ENCODE measurements at places on chromosomes 1 and 21.

GRCh38 chr1:26822737-26823395 is 3.6 kb upstream of the ZDHHC18 start:
- no peak for DNase-seq

DNA sequence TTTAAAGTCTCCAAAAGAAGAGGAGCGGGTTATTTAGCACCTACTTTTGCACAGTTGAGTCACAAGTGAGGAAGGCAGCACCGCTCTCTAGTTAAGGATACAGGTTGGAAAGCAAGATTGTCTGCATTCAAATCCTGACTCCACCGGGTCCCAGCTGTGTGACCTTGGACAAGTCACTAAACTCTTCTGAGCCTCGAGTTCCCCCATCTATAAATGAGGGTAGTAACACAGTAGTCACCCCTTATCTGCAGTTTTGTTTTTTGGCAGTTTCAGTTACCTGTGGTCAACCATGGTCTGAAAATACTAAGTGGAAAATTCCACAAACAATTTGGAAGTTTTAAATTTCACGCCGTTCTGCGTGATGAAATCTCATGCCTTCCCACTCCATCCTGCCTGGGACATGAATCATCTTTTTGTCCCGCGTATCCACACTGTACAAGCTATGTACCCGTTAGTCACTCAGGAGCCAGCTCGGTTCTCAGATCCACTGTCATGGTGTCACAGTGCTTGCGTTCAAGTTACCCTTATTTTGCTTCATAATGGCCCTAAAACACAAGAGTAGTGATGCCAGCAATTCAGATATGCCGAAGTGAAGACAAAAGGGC is 49.4 kb downstream of the CAPZB start:
- DNase-seq: peak; percentile 74

- no peak for DNase-seq
These were observed 889.6 kb upstream of the ADGRL4 start for GRCh38 chr1:79896140-79896539.

DNA sequence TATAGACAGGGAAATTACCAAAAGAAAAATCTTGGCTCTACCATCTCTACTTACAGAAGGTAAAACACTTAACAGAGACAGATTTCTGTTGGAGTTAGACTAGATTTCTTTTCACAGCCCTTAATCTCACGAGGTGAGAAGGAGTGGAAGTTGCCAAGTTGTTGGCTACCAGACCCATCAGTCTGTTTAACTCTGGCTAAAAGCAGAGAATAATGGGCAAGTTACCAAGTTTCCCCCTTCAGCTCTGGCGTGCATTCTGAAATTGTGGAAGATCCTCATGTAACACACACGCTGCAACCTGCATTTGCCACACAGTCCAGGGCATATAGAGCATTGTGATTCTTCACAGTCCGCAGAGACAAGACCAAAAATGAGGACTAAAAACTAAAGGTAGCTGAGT is 49.3 kb downstream of the STX6 start:
- DNase-seq: no peak

GRCh38 chr1:19664453-19665185 is at the start of gene HTR6:
HTR6 (plus strand) TSS chr1:19664875; CDS start chr1:19665754, 879 bp downstream.
- no peak for DNase-seq

- no peak for DNase-seq
These were observed 27.4 kb upstream of the HRNR start for GRCh38 chr1:152251391-152251790.

DNA sequence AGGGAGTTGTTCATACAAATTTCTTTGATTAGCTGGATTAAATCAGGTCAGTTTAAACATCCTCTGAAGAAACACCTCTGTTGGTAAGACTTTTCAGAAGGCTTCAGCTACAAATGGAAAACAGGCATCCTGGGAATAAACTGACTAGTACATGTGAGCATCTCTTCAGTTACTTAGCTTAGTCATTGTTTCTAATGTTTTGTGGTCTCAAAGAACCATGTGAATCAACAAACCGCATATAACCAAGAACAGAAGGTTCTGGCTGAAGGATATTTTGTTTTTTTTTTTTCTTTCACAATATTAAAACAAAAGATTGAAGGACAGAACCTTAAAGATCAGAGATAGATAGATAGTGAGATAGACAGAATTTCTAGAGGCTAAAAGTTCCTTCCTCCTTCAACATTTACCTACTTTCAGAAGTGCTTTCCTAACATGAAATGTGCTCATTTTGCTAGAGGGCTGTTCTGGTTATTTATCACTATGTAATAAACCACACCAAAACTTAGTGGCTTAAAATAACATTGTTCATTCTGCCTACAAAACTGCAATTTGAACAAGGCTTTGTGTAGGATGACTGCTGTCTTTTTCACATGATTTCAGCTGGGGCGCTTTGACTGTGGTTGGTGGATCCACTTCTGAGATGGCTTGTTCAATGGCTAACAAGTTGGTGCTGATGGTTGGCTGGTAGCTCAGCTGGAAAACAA is 119.8 kb upstream of the PTGFR start:
- DNase-seq: peak; percentile 91

DNA sequence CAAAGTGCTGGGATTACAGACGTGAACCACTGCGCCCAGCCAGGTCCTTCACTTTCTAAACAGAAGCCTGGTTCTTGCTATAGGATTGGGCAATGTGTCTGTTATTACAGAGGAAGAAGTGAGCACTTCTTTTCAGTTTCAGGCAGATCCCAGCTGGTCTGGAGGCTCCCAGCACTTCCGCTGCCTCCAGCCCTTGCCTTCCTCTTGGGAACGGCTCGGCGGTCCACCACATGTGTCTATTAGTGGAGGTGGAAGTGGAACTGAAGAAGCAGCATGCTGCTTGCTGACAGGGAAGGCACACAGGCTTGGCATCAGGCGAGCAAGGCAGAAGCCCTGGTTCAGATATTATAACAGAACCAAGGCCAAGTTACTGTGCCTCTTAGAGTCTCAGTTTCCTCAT is 17.0 kb downstream of the MKNK1 start:
- no peak for DNase-seq

GRCh38 chr1:214993419-214993818 is 89.1 kb upstream of the KCNK2 start:
- peak; percentile 61 for DNase-seq

- no peak for DNase-seq
These were observed 2.0 kb downstream of the PSEN2 start for GRCh38 chr1:226872437-226872836.

DNA sequence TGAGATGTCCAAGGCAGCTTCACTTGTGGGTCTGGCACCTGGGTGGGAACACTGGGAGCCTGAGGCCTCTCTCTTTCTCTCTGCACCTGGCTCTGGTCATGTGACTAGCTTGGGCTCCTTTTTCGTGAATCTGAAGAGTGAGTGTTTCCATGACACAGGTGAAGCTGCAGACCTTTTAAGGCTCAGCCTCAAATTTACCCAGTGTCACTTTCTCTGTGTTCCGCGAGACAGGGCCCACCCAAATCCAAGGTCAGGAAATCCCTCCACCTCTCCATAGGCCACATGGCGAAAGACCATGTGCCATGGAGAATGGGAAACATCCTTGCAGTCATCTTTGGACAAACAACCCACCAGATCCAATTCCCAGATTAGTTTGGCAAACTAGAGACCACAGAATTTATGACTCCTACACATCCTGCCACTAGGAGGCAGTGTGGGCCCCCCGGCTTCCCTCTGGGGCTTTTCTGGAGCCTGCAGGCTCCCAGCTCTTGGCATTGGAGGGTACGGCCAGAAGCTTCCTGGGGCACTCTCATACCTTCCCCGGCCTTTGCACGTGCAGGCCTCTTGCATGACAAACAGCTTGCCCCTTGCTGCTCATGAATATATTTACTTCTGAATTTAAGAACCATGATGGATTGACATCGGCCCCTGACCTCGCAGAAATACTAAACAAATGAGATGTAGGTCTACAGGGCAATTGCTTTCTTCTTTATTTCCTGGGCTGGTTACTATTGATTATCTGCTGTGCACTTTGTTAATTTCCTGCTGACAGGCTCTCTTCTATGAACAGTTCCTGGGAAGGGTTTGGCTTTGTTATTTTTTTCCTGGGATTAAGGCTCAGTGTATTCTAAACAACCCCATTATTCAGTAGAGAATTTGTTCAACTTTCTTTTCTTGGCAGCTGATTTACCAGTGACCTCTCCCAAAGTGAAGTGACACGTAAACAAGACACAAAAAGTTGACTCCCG is 180.7 kb downstream of the KAZN start:
- no peak for DNase-seq

Measured in HCEC 1CT (cell line).